Lower lobe of right lung (tissue), 2 donors: ENCODE measurements at places on chromosomes 7 and 10. TPM values are rescaled to one million over a fixed set of nuclear protein-coding genes. Genes with fewer than 3 reads are reported as not detected.

GRCh38 chr10:51468424-51468823 is 231.0 kb downstream of the CSTF2T start:
- no peak for DNase-seq

GRCh38 chr7:145633513-145633912 is 483.1 kb upstream of the CNTNAP2 start:
- no peak for DNase-seq

- DNase-seq, result no peak
Observed at GRCh38 chr7:9937944-9938631, 1035.6 kb upstream of the PHF14 start.

GRCh38 chr7:46738796-46739195 is 817.7 kb upstream of the IGFBP3 start:
- DNase-seq, result no peak

DNA sequence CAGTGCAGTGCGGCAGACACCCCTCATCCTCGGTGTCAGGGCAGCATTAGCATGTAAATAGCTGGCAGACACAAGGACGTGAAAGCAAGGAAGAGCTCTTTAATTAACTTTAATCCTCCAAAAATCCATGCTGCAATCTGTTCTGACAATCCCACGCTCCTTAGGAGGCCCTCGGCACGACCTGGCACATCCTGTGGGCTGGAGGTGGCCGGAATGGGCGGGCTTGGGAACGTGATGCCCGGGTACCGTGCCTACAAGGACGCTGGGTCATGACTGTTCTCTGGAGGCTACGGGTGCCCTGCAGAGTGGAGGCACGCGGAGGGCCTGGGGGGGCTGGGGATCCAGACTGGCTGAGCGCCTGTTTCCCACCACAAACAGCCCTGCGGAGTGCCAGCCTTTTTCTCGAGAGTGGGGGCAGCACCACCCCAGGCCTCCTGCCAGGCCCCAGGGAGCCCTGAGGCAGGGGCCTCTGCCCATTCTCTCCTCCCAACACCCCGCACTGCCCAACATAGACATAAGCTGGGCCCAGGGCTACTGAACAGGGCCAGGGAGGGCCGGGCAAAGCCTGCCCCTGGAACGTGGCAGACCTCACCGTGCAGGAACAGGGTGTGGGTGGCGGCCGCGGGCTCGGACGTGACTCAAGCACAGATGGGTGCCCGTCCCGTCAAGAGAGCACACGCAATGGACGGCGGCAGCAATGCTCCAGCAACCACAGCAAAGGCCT is 189.3 kb downstream of the MAD1L1 start:
- peak; percentile 35 for DNase-seq

DNA sequence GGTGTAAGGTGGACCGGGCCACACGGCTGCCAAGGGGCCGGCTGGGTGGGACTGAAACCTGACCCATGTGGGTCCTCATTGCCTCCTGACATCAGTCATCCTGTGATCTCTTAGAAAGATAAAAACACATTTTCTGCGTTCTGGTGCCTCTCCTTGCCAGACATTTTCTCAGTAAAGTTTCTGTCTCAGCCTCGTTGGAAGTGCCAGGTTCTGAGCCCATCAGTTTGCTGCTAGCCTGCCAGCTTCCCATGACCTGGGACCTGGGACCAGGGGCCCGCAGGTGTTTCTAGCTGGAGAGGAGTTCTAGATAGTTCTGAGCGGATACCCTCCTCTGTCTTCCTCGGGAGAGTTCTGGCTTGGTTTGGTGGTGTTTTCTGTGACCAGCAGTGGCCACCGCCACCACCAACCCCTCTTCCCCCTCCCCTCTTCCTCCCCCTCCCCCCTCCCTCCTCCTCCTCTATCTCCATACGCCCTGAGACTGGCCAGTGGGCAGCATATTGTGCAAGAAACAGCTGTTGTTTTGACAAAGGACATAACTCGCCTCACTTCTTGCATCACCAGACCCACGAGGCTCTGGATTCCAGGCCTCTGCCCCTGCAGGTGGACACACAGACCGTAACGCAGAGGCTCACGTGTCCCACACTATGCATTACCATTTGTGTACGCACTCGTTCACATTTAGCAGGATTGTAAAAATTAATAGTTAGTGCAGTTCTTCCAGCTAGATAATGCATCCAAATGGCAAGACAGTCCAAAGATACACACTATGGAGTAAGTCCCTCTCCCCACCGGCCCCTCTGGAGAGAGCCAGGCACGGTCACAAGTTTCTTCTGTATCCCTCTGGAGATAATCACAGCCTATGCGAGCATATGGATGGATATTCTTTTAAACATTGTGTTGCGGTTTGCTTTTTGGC is 94.6 kb downstream of the CUX1 start:
- DNase-seq, result no peak

- no peak for DNase-seq
Observed at GRCh38 chr7:46975493-46975892, 606.4 kb downstream of the TNS3 start.

DNA sequence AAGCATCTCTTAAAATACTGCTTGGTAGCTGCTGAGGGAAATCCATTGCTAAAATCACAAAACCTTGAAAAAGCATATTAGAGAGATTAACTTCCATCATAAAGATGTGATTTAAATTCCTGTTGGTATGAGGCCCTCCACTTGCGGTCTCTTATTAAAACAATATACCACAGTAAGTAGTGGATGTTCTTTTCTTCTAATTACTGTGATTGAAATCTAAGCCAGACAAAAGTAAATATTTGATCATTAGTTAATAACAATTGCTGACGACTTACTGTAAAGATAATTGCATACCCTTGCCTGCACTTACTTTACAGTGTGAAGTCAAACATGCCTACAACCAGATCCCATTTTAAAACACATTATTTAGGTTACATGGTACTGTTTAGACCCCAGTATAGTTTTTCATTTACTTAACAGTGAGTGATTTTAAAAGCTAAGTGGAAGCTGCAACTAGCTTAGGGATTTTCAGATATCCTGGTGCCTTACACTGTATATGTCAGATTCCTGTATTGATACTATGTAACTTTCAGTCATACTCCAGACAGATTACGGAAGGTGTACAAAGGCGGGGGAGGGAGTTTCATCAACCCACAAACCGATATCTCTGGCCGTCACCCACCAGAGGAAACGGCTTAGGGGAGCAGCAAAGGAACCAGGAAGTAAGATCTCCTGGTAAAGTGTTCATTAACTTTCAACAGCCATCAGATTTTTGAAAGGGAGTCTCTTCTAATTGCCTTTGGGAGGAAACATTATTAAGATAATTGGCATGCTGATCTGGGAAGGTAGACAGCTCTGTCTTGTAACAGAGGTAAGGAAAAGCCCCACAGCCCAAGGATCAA is 986 bp downstream of the NRP1 start:
- DNase-seq, result no peak

The CCAR1 gene
- total RNA-seq, result 52.9 TPM

The CPVL gene
- 49.4 TPM for total RNA-seq

The BTBD16 gene
- 0.62 TPM for total RNA-seq

The POLR1F gene
- 8.6 TPM for total RNA-seq
